ENCODE measurements at places on chromosomes 4 and X.

DNA sequence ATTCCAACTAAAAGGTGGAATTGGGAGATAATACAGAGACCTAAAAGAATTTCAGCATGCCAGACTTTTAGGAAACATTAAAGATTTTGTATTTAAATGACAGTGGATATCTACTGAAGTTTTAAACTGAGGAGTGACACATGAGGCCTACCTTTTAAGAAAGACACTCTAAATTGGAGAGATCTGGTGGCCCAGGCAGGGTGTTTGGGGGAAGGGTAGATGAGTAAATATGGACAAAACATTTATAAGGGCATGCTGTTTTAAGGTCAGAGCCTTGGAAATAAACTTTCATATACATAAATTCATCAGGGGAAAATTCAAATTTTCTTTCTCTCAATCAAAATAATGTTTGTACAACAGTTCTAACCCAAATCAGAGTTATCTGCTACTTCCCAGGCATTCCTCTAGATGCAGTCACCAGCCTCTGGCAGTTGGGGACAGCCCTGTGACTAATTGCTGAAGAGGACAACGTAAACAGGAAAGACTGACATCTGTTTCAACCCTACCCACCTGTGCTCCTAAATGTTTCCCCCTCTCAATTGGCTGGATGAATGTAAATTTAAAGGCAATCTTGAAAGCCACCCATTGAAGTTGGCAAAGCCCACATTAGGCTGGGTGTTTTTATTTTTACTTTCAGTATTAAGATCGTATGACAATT, 1646.9 kb upstream of the ADGRL3 start:
- DNase-seq: no peak

DNA sequence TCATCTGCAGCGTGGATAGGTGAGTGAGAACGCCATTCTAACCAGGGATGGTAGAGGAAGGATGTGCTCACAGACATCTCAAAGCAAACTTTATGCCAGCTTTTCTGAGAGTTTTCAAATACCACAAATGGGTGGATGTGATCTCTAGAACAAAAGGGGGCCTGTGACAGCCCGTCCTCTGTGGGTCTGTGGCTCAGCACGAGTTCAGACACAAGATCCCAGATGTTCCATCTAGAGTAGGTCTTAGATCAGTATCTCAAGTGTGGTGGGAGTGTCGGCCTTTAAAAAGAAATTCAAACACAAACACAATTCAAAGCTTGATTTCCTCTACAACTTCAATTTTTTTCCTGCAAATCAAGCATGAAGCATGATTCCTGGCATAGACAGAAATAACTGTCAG, 22.8 kb downstream of the QDPR start:
- DNase-seq: no peak

GRCh38 chrX:112753116-112753515, 73.4 kb upstream of the LHFPL1 start:
- DNase-seq: no peak

- no peak for DNase-seq
Measured at GRCh38 chrX:130682990-130683389, 220.0 kb downstream of the ENOX2 start.

DNA sequence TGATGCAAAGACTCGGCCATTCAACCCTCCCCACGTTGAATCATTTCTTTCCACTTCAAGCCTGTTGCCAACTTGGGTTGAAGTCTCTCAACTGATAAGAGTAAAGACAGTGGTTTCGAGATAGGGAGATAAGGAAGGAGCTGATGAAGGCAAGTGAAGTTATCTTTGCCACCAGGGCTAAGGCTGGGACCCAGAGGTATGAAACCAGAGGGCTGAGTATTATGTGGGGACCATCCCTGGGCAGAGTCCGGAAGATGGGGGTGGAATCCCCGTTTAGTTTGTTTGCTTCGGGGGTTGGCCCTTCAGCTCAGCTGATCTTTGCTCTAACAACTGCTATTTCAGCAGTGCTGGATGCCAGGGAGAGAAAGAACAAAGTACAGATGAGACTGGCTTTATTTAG, 2.3 kb upstream of the XPNPEP2 start:
- DNase-seq: no peak

GRCh38 chr4:186940476-186940875, 216.8 kb upstream of the FAT1 start:
- DNase-seq: no peak

GRCh38 chrX:63784902-63785707, at the start of gene ARHGEF9:
Gene ARHGEF9, minus strand, starts transcription at chrX:63785214. Its CDS starts 69 bp downstream, at chrX:63785145.
- DNase-seq: no peak

DNA sequence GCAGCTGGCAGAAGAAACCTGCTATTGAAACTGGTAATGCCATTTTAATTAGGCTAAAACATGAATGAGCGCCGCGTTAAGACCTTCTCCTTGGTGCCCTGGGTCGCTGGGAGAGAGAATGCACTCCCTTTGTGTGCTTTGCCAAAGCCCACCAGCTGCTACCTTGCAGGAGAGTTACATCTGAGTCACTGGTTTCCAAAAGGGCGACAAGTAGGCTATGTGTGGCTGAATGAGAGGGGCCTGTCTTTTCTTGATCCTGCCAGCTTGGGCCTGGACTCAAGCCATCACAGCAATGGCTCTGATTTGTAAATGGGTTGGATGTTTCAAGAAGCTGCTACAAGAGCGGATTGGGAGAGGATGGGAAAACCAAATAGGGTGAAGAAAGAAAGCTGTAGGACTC, 81.5 kb downstream of the NHS start:
- DNase-seq: no peak

DNA sequence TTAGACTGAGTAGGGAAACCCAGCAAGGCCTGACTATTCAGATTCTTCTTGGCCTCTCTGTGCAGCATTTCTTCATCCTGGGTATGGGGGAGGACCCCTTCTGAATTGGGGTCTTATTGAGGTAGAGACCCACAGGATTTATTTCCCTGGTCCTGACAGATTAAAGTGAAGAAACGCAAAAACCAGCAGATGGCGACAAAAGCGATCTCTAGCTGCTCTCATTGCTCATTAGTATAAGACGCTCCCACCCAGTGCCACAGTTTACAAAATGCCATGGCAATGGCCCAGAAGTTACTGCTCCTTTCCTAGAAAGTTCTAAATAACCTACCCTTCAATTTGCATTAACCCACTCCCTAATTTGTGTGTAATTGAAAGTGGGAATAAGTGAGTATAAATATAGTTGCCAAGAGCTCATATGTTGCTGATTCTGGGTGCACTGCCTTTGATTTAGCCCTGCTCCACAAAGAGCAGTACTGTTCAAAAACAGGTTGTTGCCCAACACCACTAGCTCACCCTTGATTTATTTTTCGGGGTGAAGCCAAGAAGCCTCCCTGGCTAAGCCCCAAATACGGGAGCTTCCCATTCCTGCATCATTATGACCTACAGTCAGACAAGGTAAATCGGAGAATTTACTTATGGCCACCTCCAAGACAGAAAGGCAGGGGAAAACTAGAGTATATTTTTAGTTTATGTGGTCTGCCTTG, 3.7 kb upstream of the BEX4 start:
- peak; percentile 56 for DNase-seq

- DNase-seq: no peak
Measured at GRCh38 chr4:140070973-140071372, 83.0 kb downstream of the MAML3 start.

- DNase-seq: no peak
Measured at GRCh38 chr4:37687194-37687562, 1.0 kb upstream of the RELL1 start.

DNA sequence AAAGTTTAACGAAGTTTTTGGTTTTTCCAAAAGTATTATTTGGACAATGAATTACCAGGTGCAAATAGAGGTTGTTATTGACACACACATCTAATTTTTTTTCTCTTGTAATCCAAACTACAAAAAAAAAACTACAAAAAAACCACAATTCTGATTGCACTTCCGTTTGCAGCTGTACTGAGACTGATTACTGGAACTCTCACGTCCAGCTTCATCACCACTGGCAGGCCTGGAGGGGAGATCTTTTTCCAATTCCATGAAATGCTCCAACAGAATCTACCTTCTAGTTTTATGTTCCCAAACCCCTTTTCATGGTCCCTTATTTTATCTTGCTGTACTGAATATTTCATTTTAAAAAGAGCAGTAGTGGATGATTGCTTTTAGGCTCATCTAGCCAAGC, 1118.3 kb downstream of the C4orf33 start:
- DNase-seq: no peak

DNA sequence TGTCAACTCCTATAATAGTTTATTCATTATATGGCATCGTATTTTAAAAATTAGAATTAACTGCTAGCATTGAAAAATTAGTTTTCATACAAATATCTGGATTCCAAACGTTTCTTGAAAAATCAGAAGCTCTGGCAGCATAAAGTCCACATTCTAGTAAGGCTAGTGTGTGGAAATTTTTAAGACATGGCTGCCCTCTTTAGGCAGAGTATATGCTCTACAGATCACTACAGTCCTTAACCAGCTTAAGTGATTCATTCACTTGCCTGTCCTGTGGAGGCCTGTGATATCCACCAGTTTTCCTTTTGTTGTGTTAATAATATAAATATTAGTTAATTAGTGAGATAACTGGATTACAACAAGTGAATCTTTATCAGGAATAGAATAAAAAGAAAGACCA, 287.2 kb downstream of the OPHN1 start:
- no peak for DNase-seq

DNA sequence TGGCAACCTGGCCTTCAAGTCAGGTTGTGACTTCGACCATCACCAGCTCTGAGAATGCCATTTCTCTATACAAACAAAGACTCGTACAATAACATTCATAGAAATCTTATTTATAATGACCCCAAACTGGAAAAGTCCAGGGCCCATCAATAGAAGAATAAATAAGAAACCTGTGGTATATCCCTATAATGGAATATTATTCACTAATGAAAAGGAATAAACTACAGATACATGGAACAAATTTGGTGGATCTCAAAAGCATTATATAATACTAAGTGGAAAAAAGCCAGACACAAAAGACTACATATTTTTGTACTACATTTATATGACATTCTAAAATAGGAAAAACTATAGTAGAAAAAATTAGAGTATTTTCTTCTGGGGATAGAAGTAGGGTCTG, 109.4 kb upstream of the INPP4B start:
- DNase-seq: no peak

DNA sequence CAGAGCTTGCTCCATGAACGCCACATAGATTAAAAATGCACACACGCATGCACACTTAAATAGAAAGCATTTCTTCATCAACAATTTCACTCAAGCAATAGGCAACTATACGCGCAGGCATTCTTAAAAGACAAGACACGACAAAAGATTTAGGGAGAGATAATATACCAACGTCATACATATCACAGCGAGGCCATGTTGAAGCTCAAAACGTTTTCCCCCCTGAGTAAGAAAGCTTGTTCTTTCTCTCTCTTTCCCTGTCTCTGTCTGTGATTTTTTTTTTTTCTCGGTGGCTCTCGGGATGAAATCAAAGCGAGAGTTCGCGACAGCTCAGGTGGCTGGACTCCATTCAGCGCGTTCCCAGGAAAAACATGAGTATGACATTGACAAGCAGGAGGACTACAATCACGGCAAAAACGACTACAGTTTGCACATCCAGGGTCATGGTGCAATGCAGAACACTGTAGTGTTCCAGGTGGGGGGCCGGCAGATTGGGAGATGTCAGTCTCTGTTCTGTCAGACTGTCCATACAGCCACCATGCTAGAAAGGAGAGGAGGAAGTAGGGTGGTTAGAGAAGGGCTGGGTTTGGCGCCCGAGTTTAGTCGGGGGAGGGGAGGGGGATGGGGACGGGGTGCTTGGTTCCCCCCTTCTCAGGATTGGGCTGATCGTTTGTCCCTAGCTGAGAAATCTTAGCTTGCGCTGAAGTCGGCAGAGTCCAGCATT, 30.7 kb downstream of the ARHGEF9 start:
- DNase-seq: peak; percentile 39

- DNase-seq: no peak
Measured at GRCh38 chr4:65063601-65064000, 606.7 kb downstream of the EPHA5 start.

GRCh38 chr4:7652451-7652881, 217.7 kb upstream of the PSAPL1 start:
- peak; percentile 15 for DNase-seq

DNA sequence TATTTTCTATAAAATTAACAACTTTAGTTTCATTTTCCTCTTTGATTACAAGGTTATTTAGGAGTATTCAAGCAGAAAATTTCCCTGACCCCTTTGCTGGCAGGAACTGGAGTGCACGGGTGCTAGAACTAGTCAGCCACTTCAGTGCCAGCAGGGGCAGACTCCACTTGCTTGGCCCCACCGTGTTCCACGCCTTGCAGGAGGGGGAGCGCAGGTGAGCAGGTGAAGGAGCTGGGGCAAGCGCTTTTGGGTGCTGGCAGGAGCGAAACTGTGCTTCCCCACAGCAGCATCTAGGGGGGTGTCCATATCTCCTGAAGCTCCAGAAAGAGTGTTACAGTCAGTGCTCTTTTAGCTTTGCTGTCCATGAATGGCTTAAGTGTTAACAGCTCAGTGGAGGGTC, 45.5 kb downstream of the MID2 start:
- no peak for DNase-seq

DNA sequence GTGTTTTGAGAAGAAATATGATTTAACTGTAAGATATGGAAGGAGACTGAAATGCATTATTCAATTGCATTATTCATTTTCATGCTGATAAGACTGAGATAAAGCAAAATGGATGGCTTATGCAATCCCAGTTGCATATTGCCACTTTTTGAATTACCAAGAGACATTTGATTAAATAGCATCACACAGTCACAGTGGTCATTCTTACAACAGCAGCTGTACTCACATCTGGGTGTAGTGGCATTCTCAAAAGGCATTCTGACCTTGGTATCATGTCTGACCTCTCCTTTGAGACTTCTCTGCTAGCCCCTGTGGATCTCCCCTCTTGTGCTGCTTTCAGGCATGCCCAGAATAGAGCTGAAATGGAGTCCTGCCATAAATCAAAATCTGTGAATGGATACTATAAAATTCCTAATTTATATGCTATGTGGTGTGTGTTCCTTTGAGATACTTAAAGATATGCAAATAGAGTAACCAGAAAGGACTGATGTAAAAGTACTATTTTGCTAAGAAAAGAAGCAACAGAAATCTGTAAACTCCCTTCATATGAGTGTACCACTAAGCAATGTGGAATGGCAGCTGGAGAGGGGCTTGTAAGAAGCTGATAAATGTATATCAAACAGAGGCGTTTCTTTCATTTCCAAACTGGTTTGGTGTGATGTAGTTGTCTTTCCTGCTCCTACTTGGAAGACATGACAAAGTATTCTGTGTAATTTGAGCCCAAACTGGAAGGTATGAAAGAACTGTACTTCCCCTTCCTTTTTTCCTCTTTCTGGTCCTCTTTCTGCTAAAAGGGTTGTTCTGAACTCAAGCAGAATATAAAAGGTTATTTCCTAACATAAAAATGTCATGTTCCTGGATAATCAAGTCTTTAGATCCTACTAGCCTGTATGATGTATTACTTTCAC, 25.4 kb upstream of the METAP1 start:
- DNase-seq: no peak

GRCh38 chrX:130176354-130176776, 4.6 kb downstream of the RAB33A start:
- DNase-seq: no peak

DNA sequence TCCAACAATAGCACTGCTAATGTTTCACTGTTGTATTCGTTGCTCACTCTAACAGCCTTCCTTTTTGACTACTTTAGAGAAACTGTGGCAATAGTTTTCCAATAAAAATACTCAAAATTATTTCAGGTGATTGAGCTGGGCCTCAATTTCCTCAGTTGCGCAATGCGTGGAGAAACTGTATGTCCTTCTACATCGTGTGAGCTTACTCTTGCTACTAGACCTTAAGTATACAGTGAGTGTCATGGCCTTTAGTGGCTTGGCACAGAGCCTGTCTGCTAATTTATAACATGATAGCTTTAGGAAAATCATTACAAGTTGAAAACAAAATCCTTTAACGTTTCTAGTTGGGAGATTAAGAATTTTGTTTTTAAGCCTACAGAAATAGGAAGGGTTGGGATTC, 114.5 kb downstream of the COL4A6 start:
- no peak for DNase-seq

GRCh38 chr4:134126000-134126560, 75.5 kb downstream of the PABPC4L start:
- no peak for DNase-seq
